ENCODE measurements at places on chromosomes 6 and 20.

DNA sequence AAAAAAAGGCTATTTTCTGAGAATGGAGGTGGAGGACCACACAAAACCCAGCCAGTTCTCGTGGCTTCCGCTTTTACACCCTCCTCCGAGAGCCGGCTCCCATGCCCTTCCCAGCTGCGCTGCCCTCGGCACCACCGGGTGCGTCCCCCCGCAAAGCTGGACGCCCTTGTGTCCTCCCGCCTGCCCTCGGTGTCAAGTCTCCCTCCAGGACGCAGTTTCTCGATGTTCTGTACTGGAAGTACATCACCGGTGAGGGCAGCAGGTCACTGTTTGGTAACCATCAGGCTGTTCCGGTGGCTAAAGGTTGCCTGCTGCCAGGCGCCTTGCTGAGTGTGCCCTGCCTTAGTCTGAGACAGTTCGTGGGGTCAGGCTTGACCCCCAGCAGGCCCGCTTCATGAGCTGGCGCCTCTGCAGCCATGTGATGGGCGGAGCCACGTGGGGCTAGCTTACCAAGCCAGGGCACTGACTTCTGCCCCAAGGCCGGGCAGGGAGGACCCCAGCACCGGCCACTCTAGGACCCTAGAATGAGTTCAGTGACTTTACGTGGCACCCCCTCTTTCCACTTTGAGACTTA lies 34.6 kb downstream of the RREB1 start:
- no peak for DNase-seq

- DNase-seq = no peak
Observed at GRCh38 chr6:167244991-167245390, 46.1 kb upstream of the UNC93A start.

GRCh38 chr20:1394686-1395085 lies 1.8 kb upstream of the FKBP1A start:
- no peak for DNase-seq

- no peak for DNase-seq
Observed at GRCh38 chr20:60131375-60131774, 173.2 kb downstream of the CDH26 start.

GRCh38 chr20:58214310-58214709 lies 14.1 kb downstream of the ANKRD60 start:
- no peak for DNase-seq

All from CD4-positive, alpha-beta T cell treated with Interleukin-17A for 1 hour (primary cell).